Muscle of leg (tissue), 16 donors: ENCODE measurements at places on chromosomes 11 and 22. TPM values are rescaled to one million over a fixed set of nuclear protein-coding genes. Genes with fewer than 3 reads are reported as not detected.

Gene FOLR1
- 3.6 TPM for total RNA-seq

Gene TCP11L1
- total RNA-seq = 9.2 TPM

Gene CEP126
- total RNA-seq = 3.5 TPM

Gene OR10W1
- not detected for total RNA-seq

Gene MS4A6E
- not detected for total RNA-seq

Gene TTLL12
- 10.9 TPM for total RNA-seq

Gene FXYD2
- total RNA-seq = 3.3 TPM

Gene ALG12
- total RNA-seq = 6.6 TPM

Gene CDK2AP2
- 7.9 TPM for total RNA-seq
